ENCODE measurements at places on chromosomes 11 and 22.

GRCh38 chr22:28918550-28919271 lies 35.3 kb downstream of the ZNRF3 start:
- no peak for DNase-seq

DNA sequence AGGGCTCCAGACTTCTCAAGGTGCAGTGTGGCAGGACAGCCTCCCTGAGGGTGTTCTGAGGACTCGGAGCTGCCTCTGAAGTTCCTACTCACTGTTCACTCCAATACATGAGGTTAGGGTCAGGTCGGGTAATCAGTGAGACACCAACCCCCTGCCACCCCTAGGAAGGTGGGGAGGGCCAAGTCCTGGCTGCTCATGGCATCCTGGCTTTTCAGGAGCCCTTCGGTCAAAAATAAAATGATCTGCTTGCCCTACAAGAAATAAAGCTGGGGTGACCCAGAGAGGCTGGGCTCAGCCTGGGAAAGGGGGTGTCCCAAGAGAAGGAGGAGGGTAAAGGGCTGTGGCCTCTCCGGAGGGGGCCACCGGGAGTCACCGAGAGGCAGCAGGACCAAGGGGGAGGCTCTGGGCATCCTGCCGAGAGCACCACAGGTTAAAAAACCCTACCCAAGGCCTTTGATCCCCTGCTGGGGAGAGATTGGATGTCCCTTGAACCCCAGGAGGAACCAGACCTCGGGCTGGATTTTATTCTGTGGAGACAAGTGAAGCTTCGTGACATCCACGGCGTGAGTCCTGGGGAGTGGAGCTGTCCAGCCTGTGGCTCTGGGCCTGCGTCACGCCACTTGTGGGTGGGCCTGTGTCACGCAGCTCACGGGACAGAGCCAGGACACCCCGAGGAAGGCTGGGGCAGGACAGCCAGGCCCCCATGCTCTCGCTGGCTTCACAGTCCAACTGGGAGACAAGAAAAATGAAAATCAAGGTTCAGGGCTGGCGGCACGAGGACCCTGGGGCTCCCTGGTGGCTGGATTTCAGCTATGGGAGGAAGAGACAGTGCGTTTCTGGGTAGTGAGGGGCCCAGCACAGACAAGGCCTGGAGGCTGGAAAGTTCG lies 102.2 kb upstream of the FGF3 start:
- no peak for DNase-seq

- DNase-seq = no peak
These were observed 32.9 kb upstream of the SMIM38 start for GRCh38 chr11:69122630-69123431.

GRCh38 chr22:48182031-48182430 lies 1419.6 kb downstream of the TBC1D22A start:
- no peak for DNase-seq

- no peak for DNase-seq
These were observed 27.1 kb upstream of the NXPE2 start for GRCh38 chr11:114651145-114651718.

GRCh38 chr11:121810291-121810690 lies 305.7 kb downstream of the BLID start:
- no peak for DNase-seq

GRCh38 chr22:42799061-42799460 lies 58.0 kb downstream of the ARFGAP3 start:
- no peak for DNase-seq

DNA sequence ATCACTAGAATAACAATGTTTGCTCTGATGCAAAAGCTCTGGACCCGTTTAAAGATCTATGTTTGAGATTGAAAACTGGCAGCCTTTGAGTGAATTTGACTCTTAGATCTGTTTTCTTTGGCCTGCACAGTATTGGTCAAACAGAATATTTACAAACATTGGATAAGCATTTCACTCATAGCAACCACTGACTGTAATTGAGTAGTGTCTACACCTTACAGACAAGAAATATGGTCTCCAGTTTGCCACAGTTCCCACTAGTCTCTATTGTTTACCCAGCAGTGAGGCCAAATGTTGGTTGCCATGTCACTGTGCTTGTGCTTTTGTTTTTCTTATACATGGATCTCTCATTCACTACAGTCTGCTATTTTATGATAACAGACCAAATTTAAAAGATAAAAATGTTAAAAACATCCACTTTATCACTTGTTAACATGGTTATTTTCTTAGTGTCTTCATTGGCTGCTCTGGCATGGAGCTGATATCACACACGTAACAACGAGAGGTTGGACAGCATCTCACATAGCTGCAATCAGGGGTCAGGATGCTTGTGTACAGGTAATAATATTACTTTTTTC lies 12.2 kb downstream of the ANKRD42 start:
- DNase-seq = no peak

- no peak for DNase-seq
These were observed 197.0 kb upstream of the CADM1 start for GRCh38 chr11:115700981-115701875.

DNA sequence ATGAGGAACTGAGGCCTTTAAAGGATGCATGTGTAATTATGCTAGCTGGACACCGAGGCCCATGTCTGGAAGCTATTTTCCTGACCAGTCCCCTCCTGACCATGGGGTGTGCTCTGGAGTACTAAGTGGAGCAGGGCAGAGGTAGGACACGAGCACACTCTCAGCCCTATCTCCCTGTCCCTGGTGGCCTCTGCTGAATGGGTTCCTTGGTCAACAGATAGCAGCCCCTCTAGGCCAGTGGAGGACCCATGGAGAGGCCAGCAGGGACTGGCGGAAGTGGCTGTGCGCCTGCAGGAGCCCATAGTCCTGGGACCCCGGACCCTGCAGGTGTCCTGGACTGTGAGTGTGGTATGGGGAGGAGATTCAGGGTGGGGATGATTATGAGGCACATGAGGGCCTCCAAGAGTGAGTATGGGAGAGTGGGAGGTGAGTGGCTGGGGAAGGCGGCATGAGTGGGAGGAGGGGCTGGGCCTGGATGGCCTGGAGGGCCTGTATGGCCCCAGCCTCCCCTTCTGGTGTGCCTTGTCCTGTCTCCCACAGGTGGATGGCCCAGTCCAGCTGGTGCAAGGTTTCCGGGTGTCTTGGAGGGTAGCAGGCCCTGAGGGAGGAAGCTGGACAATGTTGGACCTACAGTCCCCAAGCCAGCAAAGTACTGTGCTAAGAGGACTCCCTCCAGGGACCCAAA lies 9.5 kb downstream of the ROBO3 start:
- no peak for DNase-seq

DNA sequence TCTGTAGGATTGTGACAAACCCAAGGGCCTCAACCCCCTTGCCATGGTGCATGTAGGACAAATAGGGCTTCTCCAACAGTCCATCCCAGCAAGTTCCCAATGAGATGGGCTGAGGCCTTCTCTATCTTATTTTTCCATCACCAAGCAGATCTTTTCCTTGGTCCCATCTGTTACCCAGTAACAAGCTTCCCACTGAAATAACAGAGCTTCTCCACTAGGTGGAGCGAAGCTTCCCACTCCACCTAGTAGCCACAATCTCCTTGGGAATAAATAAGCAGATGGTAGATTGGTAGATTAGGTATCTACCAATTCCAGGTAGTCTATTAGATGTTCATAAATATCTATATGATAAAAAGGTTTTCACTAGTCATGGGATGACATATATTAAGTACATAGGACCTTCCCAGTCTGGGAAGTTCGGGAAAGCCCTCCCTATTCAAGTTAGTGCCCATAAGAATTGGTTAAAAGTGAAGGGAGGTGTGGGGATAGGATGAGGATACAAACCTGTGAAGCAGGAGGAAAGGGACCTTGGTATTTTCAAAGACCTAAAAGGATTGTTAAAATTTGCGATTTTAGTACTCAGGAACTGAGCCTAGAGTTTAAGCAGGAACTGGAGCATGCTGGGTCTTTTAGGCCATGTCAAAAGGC lies 5.9 kb upstream of the OR52L1 start:
- DNase-seq = peak; percentile 6

DNA sequence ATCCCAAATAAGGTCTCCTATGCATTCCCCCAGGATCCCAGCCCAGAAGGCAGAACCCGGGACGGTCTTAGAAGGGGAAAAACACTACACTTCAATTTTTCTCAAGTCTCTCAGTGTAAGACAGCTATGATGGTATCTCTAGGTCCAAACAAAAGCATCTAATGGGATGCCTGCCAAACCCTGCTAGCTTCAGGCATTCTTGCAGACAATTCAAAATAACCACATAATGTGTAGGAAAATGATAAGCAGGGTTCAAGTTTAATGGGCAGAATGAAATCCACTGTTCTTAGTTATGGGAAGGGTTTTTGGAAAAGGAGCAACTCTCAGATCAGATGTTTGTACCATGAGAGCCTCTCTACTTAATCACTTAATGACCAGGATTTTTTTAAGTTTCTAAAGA lies 119.8 kb upstream of the ANO1 start:
- DNase-seq = no peak

GRCh38 chr11:126598344-126599216 lies 243.1 kb downstream of the ST3GAL4 start:
- no peak for DNase-seq

DNA sequence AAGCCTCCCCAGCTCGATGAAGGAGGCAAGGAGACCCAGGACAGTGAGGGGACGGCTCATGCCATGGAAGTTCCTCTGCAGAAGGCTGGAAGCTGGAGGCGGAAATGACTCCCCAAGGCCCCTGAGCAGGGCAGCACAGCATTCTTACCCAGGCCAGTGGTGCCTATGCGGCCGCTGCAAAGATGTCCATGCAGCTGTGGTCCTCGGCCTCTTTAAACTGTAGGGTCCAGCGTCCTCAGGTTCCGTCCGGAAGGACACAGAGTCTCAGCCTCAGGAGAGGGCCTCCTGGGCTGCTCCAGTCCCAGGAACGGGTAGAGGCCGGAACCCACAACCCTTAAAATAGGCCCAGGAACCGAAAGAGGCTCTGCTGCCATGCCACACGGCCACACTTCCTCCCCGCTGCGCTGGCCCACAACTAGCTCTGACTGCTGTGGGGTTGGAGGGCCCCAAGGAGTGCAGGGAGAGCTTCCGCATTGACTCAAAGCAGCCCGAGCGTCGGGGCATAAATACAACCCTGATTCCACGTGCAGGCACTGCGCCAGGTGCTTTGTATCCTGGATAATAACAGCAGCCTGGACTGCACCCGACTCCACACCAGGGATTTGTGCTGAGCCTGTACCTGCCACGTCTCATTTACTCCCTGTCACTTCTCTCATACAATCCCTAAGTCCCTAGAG lies 5.5 kb downstream of the KIAA0930 start:
- no peak for DNase-seq

GRCh38 chr11:73531386-73531785 lies 66.5 kb downstream of the FAM168A start:
- no peak for DNase-seq

GRCh38 chr11:43685440-43685839 lies 4.9 kb downstream of the HSD17B12 start:
- no peak for DNase-seq

DNA sequence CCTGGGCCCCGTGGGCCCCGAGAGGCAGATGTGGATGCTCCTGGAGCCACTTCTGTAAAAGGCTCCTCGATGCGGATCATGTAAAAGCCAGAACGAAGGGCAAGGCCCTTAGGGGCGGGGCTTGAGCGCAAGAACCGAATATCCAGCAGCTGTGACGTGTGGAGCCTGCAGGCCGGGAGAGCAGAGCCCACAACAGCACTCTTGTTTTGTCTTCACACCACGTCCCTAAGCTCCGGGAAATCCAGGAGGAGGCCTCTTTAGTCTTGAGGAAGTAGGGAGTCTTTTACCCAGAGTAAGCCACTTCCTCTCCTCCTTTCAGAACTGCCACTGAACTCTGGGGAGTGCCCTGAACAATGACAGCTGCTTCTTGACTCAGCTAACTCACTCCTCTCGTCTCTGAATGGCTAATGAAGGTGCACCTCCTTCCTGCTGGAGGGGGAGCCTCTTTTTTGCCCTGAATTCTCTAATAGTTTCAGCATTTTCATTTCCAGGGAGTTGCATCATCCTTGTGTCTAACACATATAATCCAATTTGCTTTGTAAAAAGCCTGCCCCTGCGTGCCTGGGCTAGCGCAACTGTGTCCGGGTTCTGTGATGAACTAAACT lies 12.5 kb downstream of the L3MBTL2 start:
- DNase-seq = peak; percentile 6

DNA sequence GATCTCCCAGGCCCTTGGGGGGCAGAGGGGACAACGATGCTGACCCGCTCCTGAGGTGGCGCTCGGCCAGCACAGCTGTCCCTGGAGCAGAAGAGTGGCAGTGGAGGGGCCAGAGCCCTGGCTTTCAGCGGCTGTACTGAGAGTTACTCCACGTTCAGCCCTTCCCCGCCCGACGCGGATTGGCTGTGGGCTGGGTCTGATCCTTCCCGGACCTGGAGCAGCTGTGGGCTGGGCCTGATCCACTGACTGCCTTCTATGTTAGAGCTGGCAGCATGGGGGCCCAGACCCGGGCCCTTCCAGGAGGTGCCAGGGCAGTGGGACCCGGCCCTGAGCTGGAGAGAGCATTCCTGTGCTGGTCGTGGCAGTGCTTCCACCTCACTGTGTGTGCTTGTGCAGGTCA lies 27.8 kb downstream of the YWHAH start:
- no peak for DNase-seq

- no peak for DNase-seq
These were observed 3.6 kb downstream of the PLA2G3 start for GRCh38 chr22:31136711-31137110.

DNA sequence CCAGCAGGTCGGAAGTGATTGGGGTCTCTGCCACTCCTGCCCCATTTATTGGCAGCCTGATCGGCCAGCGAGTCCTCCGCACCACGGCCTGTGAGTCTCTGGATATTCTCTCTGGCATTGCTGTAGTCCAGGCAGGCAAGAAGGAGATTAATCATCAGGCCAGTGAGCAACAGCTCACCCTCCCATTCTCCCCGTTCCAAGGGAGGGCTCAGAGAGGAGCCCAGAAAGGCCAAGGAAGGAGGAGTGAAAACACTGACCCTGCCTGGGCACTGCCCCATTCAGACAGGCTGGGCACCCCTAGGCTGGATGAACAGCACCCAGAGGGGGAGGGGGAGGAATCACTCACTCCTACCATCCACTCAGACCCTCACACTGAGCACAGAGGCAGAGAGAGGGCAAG lies 3.1 kb downstream of the SAA2 start:
- no peak for DNase-seq

DNA sequence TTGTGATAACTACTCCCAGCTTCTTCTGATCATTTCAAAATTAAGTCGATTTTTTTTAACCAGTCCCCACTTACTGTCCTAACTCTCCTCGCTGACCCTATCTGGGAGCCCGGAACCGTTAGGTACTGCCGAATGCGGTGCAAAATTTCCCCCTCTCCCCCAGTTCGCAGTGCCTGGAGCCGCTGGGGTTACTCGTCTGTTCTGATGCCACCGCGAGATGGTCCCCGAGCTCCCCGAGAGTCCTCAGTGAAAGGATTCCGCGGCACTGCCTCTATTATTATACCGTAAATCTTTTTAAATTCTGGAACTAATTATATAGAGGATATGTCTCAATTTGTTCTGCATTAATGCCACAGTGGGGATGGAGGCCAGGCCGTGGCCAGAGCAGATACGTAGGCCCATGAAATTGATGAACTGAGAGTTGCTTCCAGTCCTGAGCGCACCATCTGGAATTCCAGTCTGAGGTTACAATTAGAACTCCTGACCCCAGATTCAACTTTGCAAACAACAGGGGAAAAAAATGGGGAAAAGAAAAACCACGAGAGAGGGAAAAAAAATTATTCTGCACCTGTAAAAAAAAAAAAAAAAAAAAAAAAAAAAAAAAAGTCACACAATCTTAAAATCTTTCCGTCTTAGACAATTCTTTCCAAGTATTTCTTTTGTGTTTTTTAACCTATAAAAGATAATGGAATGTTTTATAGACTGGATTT lies 4.3 kb upstream of the WT1 start:
- DNase-seq = no peak

Measured in NCI-H1694 treated with DMSO at 0.1 percent for 48 hours (cell line).